Adrenal gland (tissue), 19 donors: ENCODE measurements at places on chromosomes 6 and 20. TPM values are rescaled to one million over a fixed set of nuclear protein-coding genes. Genes with fewer than 3 reads are reported as not detected.

SPTLC3 gene
- 8.3 TPM for total RNA-seq

EYS gene
- total RNA-seq: not detected

DNA sequence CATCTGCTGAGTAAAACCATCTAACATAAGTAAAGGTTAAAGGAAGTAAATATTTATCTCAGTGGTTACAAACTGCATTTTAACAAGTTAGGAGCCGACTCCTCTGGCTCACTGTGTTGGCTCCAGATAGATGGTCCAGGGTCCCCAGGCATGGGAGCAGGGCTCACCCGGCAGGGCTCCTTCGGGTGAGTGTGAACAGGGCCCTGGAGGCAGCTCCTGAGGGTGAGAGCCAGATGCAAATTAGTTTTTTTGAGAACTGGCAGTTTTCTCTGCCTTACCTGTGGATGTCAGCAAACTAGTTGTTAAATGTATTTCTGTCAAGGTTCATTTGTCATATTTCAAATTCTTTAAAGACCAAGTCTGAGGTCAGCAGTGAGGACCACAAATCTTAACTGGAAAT lies 21.5 kb downstream of the TPBG start:
- no peak for DNase-seq

- no peak for DNase-seq
Measured at GRCh38 chr6:43331891-43332290, 23.3 kb upstream of the CRIP3 start.

- no peak for DNase-seq
Measured at GRCh38 chr20:45061244-45061643, 39.7 kb downstream of the KCNS1 start.

GRCh38 chr20:21048841-21049273 lies 57.3 kb downstream of the LINC00237 start:
- peak; percentile 47 for DNase-seq

DNA sequence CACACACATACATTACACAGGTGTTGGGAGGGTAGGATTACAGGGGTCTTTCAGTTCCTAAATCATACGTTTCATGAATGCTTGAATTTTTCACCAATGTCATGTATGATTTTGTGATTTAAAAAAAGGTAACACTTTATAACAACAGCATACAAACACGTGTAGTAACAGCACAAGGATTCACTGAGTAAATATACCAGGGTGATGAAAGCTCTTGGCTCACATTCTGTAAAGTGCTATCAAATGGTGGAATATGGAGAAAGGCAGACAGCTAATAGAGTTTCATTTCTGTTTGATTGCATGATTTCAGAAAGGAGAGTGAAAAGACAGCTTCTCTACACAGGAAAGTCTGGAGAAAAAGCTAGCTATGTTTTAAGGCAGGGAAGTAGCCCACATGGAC lies 231.9 kb downstream of the CD83 start:
- no peak for DNase-seq
